Eye (tissue), 1 donor: ENCODE measurements at places on chromosomes 16 and 17.

- no peak for DNase-seq
Measured at GRCh38 chr16:10168258-10168657, 14.0 kb downstream of the GRIN2A start.

DNA sequence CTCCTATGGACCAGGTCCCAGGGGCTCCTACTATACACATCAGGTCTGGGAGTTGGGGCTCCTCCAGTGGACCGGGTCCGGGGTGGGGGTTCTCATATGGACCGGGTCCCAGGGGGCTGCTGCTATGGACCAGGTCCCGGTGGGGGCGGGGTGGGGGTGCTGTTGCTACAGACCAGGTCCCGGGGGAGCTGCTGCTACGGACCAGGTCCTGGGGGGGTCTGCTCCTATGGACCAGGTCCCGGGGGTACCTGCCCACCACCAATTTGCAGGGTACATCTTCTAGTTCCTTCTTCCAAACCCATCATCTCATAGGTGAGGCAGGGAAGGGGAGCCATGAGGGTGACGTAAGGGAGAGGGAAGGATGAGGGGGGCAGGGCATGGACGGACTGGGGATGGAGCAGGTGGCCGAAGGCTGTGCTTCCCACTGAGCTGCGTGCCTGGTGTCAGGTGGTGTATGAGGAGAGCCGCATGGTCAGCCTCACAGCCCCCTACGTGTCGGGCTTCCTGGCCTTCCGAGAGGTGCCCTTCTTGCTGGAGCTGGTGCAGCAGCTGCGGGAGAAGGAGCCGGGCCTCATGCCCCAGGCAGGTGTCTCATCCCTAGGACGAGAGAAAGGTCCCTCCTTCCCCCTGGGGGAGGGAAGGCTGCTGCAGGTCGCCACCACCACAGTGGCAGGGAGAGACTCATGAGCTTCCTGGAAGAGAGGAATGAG lies 6.6 kb downstream of the ENDOV start:
- DNase-seq: peak; percentile 45

- DNase-seq: peak; percentile 56
Measured at GRCh38 chr16:29943846-29944799, 17.8 kb upstream of the TMEM219 start.

- peak; percentile 85 for DNase-seq
Measured at GRCh38 chr17:38663125-38663751, 11.5 kb downstream of the EPOP start.

GRCh38 chr17:12983991-12984884 lies 33.6 kb downstream of the ELAC2 start:
- peak; percentile 58 for DNase-seq

DNA sequence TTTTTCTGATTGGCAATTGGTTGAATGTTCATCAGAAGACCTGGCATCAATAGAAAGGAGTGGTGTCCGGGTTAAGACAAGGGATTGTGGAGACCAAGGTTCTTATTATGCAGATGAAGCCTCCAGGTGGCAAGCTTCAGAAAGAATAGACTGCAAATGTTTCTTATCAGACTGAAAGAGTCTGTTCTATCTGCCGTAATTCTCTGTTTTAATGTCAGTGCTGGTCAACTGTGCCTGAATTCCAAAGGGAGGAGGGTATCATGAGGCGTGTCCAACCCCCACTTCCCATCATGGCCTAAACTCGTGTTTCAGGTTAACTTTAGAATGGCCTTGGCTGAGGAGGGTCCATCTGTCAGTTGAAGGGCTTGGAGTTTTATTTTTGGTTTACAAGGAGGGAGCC lies 60.4 kb upstream of the AKTIP start:
- no peak for DNase-seq

GRCh38 chr17:3695129-3695722 lies 729 bp downstream of the P2RX5 start:
- peak; percentile 24 for DNase-seq

GRCh38 chr16:88533381-88533917 lies 36.8 kb upstream of the ZC3H18 start:
- DNase-seq: peak; percentile 73

GRCh38 chr17:55168958-55169687 lies 95.6 kb upstream of the HLF start:
- DNase-seq: no peak

DNA sequence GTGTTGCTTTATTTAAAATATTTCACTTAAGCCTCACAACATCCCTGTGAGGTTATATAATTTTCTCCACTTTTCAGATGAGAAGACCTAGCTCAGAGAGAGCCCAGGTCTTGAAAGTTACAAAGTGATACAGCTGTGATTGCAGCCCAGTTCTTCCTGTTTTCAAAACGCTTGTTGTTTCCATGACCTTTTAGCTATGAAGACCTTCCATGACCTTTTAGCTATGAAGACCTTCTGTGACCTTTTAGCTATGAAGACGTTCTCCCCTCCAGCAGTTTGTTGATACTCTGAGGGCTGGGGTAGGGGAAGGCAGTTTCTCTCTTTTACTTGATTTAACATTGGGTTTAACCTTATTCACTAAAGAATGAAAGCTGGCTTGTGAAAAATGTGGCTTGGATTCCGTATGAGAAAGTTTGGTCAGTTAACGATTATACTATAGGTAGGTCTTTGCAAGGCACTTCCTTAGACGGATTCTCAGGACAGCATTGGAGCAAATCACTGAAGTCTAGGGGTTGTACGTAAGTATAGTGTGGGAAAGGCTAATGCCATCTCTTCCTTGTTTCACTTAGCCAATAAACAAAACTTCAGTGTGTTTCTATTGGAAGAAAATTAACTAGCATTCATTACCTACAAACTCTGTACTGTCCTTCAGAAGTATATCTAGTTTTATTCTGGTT lies 20.7 kb downstream of the PHKB start:
- no peak for DNase-seq

GRCh38 chr16:56609463-56609921 lies 1.1 kb downstream of the MT2A start:
- DNase-seq: peak; percentile 75

DNA sequence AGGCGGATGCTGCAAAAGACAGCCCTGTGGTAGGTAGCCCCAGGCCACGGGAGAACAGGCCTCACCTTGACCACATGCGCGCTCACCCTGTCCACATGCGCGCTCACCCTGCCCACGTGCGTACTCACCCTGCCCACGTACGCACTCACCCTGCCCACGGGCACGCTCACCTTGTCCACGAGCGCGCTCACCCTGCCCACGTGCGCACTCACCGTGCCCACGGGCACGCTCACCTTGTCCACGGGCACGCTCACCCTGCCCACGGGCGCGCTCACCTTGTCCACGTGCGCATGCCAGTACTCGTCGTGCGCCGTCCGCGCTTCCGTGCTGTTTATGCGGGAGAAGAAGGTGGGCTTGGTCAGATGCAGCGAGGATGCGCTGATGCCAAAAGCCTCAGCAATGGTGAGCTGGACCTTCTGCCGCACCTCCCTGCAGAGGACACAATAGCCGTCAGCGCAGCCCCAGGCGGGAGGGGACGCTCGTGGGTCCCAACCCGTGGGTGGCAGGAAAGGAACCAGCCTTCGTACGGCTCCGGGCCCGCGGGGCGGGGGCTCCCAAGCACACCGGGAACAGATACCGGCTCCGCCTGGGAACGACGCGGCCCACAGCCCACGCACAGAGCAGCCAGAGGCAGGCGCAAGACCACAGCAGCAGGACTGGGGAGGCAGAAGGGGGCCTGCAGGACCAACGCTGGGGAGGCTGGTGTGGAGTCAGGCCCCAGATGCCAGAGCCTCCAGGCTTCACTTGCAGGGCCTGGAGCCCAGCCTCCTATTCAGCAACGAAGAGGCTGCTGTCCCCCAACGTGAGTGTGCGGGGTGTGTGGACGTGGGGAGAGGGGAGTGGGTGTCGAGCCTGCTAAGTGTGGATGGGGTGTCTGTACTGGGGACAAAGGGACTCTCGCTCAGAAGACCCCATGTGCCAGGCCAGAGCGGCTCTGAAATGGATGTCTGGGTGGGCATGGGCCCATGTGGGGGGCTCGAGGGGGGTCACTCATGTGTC lies 14.2 kb upstream of the HEXD start:
- DNase-seq: no peak

GRCh38 chr16:19745286-19746010 lies 27.4 kb downstream of the IQCK start:
- no peak for DNase-seq

DNA sequence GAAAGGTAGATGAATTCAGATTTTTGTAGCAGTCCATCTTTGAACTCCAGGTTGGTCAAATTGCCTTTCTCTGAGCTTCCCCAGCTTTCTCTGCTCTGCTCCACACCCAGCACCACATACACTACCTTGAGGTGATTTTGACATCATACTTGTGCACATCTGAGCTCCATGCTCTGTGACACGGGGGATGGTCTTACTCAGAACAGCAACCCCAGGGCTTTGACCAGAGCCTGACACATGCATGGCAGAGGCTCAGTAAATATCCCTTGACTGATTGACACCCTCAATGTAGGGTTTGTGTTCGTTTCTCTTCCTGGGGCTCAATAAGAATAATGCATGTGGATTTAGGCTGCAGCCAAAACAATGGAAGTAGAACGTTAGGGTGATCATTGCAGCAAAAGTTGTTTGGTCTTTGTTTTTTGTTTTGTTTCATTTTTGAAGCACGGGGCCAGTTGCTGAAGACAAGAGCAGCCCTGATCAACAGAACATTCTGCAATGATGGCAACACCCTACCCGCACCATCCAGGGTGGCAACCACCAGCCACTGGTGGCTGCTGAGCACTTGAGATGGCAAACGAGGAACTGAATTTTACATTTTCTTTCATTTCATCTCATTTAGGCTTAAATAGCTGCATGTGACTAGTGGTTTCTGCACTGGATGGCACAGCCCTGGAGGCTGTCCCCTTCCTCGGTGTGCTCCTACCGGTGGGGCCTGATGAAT lies 224.8 kb upstream of the TNRC6C start:
- DNase-seq: no peak

DNA sequence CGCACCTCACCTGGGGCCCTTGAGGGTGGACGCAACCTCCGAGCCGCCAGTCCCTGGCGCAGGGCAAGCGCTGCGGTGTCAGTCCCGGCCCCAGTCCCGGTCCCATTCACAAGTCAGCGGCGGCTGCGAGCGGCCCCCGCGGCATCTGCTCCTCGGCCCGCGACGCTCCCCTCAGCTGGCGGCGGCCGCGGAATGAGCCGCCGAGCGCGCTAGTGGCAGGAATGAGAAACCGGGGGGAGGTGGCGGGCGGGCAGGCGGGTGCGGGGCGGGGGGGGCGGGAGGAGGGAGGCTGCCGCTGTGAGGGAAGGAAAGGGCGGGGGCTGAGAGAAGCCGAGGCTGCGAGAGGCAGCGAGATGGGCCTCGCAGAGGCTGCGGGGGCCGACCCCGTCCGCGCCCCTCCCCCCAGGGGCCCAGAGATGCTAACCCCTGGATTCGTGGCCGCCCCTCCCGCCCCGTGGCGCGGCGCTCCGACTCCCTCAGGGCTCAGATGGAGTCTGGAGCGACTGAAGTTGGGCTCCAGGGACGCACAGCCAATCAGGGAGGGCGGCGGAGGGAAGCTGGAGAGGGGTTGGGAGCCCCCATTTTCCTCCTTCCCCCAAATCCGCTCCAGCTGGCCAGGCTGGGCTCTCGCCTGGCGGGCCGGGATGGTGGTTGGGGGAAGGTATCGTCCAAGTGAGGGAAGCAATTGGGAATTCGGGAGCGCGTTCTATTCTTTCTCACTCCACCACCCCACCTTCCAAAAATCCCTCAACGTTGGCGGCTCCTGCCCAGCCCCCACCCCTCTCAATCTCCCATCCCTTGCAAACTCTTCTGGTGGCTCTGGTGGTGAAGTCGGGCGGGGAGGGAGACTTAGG lies at the start of gene CDH11:
CDH11 (minus strand) TSS at position 194 of the 854 bp plus-strand sequence. CDS start 117,194 bp downstream, outside the sequence.
- DNase-seq: peak; percentile 95

DNA sequence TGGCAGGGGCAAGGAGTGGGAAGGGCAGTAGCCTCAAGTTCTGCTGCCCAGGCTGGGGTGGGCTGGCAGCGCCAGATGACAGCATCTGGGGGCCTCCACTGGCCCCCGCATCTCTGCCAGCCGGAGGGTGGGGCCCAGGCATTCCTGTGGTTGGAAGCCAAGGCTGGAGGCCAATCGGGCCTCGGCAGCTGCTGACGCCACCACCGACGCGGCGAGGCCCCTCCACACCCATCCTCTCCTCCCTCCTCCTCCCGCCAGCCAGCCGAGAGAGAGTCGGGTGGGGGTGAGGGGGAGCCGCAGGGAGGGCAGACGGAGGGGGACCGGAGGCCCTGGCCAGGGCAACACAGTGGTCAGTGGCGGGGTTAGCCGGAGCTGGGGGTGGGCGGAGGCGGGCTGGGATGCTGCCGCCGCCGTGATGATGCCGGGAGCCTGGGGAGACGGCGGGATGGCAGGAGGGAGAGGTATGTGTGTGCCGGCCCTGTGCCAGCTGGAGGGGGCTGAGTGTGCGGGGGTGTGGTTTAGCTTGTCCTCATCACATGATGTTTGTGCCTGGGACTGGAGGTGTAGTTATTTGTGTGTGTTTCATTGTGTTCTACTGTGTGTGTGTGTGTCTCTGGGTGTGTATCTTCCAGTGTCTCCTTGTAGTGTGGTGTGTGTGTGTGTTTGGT lies 36.6 kb downstream of the ARHGAP23 start:
- peak; percentile 94 for DNase-seq

- DNase-seq: peak; percentile 36
Measured at GRCh38 chr17:39596543-39597267, 11.0 kb downstream of the NEUROD2 start.

- no peak for DNase-seq
Measured at GRCh38 chr16:50282955-50283631, 16.7 kb downstream of the ADCY7 start.

GRCh38 chr16:89575247-89576152 lies at the start of gene CPNE7:
Gene CPNE7, plus strand, starts transcription at chr16:89575758. Its CDS starts 140 bp downstream, at chr16:89575898.
- DNase-seq: no peak

DNA sequence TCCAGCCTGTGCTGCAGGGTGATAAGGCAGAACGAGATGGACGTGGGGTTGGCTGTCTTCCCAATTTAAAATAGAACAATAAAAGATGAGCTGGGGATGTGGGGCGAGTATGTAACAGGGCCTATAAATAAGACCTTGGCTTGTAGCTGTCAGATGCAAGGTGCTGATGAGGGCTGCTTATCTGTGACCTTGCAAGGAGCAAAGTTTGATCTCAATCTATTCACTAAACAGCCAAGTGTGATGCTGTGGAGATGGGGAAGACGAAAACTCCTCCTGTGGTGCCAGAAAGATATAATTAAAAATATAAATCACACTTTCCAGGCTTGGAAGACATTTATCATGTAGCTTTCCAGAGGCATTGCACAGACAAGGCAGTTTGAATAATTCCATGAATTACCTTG lies 26.7 kb upstream of the TEX2 start:
- DNase-seq: no peak

- DNase-seq: no peak
Measured at GRCh38 chr17:44267818-44268490, at the start of gene SLC4A1. Gene SLC4A1, minus strand, starts transcription at chr17:44268135. Its CDS starts 5,269 bp downstream, at chr17:44262866.

- DNase-seq: no peak
Measured at GRCh38 chr17:3817851-3818605, 17.0 kb upstream of the ITGAE start.
